NCI-H187 treated with DMSO at 0.1 percent for 48 hours (cell line): ENCODE measurements at places on chromosomes 7 and 10.

DNA sequence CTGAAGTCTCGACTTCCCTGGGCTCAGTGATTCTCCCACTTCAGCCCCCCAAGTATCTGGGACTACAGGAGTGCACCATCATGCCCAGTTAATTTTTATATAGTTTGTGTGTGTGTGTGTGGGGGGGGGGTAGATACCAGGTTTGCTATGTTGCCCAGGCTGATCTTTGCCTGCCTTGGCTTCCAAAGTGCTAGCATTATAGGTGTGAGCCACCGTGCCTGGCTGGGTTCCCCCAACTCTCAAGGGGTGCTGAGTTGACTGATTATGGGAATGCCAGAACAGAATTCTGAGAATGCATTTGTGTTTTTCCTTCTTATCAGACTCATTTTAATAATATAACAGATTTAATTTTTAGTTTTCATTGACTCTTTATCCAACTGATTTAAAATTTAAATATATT, 19.5 kb downstream of the RPA3 start:
- no peak for DNase-seq

- no peak for DNase-seq
These were observed 2.5 kb upstream of the TNRC18 start for GRCh38 chr7:5426226-5426475.

- no peak for DNase-seq
These were observed 318.0 kb downstream of the PAXIP1 start for GRCh38 chr7:154684666-154685563.

DNA sequence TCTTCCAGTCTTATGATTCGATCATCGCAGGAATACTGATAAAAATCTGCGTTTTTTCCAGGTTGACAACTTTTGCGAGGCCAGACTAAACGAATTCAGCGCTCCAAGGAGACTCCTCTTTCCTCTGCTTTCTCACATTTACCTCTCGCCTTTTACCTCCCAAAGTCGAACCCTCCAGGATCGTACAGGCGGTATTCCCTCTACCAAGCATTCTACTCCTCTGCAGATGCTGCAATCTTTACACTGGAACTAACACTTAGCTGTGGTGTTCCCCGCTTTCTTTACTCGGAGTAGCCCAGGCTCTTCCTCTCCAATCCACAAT, 449 bp downstream of the NUDT5 start:
- no peak for DNase-seq

DNA sequence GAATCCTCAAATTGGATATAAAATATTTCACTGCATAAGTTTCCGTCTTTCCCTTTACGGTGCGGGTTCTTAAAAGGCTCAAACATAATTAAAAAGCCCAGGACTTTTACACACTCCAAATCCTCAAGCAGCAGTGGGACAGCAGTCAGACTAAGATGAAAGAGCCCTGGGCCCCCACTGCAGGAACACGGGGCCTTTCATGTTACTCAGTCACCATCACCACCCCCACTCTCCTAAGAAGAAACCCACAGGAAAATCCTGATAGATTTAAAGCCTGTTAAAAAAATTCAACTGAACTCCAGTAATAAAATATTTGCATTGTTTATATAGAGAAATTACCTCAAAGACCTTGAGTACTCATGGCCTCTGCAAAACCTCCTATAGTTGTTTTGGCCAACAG, 74.0 kb upstream of the TRIL start:
- no peak for DNase-seq

DNA sequence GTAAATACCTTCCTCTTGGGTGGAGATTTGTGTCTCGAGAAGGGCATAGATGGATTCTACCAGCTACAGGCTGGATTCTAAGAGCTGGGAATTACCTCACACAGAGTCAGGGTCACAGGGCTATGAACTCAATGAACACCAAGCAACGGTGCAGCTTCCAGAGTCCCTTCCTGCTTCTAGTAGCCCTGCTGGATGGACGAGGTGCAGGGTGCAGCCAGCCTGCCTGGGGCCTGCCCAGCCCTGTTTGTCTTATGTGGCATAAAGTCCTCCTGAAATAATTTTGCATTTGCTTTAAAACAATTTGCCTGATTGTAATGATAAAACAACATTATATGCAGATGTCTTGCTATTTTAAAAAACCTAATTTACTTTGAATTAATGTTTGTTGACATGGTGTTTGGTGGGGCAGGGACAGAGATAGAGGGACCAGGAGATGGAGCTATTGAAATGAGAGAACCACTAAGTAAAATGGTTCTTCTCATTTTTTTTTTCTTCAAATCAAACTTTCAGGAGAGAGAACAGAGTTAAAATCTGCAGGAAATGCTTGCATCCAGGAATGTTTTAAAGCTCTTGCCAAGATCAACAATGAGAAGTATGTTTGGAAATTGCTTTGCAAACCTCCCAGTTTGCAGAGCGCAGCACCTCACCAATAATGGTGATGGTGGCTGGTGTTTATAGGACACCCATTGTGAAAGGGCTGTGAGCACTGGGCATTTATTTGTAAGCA, 305.4 kb upstream of the PODXL start:
- DNase-seq = no peak

DNA sequence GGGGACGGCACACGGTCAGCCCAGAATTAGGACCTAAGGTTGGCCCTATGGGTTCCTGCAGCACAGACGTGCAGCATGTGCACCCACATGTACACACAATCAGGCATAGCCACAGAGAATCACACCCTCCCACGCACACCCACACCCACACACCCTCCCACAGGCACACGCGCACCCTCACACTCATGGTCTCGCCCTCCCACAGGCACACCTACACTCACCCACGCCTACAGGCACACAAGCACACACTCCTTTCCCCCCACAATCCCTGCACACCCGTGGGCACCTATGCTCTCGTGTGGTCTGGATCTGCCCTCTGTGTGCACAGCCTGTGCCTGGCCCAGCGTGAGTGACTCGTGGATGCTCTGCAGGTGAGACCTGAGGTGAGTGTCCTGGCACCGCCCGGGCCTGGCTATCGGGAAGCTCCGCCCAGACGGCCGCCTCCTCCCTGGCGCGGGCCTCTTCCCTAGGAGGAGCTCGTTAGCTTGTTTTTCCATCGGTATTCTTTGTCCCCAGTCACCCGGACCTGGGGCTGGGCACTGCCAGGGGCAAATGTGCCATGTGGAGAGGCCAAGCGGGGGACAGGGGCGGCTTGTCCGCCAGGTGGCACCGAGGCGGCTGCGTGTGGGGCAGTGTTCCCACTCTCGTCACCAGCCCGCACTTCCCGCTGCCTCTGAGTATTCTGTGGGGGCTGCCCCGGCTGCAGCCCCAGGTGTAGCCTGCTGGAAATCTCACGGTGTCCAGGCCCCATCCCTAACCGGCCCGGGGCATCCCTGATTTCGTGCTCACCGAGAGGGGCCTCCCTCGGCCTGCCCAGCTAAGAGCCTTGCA, 110.2 kb upstream of the FAM20C start:
- DNase-seq = no peak

GRCh38 chr7:30863706-30864035, 48.0 kb upstream of the AQP1 start:
- DNase-seq = no peak

DNA sequence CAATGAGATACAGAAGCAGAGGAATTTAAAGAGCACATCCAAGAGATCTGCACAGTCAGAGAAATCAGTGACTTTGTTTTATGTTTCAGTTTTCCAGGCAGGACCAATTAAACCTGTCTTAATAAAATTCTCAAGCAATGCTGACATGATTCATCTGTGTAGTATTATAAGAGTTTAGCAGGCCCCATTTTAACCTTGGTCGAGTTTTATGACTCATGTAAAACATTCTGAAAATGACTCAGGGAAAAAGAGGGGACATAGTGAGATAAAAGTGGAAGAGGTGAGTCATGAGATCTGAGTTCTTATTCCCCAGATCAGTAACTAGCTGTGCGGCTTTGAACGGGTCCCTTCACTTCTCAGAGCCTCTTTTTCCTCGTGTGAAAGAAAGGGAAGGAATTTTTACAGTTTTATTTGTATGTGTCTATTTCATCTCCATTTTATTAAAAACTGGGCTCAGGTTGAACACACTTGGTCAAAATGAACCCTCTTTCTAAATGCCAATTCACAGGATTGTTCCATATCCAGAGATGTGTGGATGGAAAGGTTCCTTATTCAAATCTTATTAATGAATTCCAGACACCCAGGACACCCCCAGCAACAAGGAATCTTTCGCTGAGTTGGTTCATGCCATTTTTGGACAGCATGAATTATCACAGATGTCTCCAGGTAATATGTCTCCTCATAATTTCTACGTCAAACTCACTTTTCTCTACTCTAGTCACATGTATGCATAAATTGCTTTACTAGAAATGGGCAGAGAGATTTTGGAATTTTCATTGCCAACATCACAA, 143.2 kb downstream of the JAZF1 start:
- DNase-seq = no peak

DNA sequence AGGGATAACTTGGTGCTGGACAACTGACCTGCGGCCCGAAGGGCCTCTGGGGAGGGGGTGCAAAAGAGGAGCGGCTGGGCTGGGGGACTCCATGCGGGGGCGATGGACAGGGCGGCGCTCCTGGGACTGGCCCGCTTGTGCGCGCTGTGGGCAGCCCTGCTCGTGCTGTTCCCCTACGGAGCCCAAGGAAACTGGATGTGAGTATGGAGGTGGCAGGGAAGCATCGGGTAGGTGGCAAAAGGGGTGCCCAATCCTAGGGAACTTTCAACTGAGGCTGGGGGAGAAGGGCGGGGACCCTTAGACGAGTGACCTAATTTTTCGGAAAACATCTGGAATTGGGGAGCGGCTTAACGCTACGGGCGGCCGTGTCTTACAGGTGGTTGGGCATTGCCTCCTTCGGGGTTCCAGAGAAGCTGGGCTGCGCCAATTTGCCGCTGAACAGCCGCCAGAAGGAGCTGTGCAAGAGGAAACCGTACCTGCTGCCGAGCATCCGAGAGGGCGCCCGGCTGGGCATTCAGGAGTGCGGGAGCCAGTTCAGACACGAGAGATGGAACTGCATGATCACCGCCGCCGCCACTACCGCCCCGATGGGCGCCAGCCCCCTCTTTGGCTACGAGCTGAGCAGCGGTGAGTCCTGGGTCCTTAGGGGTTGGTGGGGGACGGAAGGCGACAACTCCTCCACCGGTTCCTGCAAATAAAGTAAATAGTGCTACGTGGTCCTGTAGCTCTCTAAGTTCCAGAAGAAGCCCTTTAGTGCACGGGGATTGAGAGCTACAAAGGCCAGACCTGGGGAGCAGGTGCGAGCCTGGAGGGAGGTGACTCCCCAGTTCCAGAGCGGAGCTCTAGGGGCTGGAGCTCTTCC, 622 bp downstream of the WNT16 start:
- no peak for DNase-seq
